Bronchial epithelial cell (primary cell): ENCODE measurements at places on chromosomes 1 and 21. TPM values are rescaled to one million over a fixed set of nuclear protein-coding genes. Genes with fewer than 3 reads are reported as not detected.

The LYSMD1 gene
- 5.0 and 8.6 TPM in 2 replicates for total RNA-seq

The RIPK4 gene
- total RNA-seq: 34.0 and 35.5 TPM in 2 replicates

The ZNF648 gene
- total RNA-seq: not detected in 2 replicates

The AZIN2 gene
- 1.3 and 1.5 TPM in 2 replicates for total RNA-seq
